CD4-positive, alpha-beta T cell treated with Interleukin-6 for 4 hours (primary cell): ENCODE measurements at places on chromosomes 12 and 14.

- no peak for DNase-seq
Measured at GRCh38 chr12:3152892-3153291, 75.7 kb downstream of the TSPAN9 start.

GRCh38 chr12:3670083-3670620, 82.8 kb downstream of the CRACR2A start:
- no peak for DNase-seq

DNA sequence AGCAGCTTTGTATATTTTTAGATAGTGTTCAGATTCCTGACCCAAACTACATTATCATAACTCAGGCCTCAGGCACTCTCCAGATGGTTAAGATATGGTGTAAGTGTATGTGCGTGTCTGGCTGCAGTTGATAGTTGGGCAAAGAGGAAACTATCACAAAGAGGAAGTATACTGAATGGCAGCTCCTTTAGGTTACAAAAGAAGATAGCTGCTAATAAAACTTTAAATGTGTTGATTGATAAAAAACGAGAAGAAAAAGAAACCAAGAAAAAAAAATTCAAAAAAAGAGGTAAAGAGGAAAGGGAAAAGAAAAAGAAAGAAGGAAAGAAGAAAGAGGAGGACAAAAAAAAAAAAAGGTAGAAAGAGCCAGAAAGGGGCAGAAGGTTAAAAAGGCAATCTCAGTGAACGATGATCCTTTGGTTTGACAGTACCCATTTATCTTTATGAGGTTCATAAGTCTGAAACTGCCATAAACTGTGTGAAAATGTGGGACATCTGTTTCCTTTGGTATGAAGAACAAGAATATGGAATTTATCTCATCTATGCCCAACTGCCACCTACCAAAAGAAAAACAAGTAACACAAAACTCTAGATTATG, 42.2 kb downstream of the TAOK3 start:
- DNase-seq: no peak

GRCh38 chr14:104200106-104200505, 61.7 kb downstream of the KIF26A start:
- no peak for DNase-seq

DNA sequence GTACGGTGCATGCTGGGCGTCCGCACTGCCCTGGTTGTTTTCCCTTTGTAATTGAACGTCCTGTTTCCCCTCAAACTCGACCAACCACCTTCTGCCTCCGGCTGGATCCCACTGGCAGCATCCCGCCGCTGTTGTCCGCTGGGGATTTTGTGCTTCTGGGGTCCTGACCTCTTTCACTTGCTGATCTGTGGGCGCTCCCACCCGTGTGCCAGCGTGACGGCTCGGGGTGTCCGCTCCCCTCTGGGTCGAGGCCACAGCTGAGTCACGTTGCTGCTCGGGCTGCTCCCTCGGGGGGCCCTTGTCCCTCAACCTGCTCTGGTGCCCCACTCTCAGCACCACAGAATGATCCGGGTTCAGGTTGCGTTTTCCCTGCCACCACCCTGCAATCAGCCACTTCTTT, 8.0 kb downstream of the PGAM5 start:
- DNase-seq: no peak

GRCh38 chr12:28583701-28584261, 393.5 kb downstream of the CCDC91 start:
- DNase-seq: no peak
